ENCODE measurements at places on chromosomes 3 and 15.

GRCh38 chr15:75712668-75713337, at the start of gene CSPG4:
TSS of gene CSPG4 (minus strand) at chr15:75712848. CDS start at chr15:75712755, 93 bp downstream.
- no peak for DNase-seq

- no peak for DNase-seq
Observed at GRCh38 chr15:34652726-34653033, 69.2 kb upstream of the GOLGA8B start.

GRCh38 chr3:58470363-58471024, 21.4 kb upstream of the KCTD6 start:
- DNase-seq, result no peak

DNA sequence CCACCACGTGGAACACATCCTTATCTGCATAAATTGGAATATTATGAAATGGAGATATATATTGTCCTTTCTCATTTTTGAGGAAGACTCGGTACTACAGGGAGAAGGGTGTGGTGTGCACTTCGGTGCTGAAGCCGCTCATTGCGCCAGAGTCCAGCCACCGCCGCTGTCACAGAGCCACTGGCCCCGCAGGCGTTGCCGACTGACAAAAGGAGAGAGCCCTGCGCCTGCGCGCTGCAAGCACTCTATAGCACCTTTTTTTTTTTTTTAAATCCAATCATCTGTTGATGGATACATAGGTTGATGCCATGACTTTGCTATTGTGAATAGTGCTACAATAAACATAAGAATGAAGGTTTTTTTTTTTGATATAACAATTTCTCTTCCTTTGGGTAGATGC, 130.0 kb upstream of the TBC1D5 start:
- DNase-seq, result no peak

GRCh38 chr15:77010312-77010686, 15.4 kb downstream of the PSTPIP1 start:
- no peak for DNase-seq

- DNase-seq, result no peak
Observed at GRCh38 chr3:65560133-65560532, 478.6 kb downstream of the MAGI1 start.

- no peak for DNase-seq
Observed at GRCh38 chr3:51954105-51954504, 1.1 kb upstream of the GPR62 start.
